Stomach (tissue), 19 donors: ENCODE measurements at places on chromosomes 5 and 9. TPM values are rescaled to one million over a fixed set of nuclear protein-coding genes. Genes with fewer than 3 reads are reported as not detected.

Gene CCDC171
- 26.3 TPM for total RNA-seq

Gene PCDHGA3
- 6.7 TPM for total RNA-seq

Gene NEUROG1
- not detected for total RNA-seq

Gene SGTB
- not detected for total RNA-seq

Gene ANKRD33B
- total RNA-seq: 2.8 TPM

Gene SLC22A4
- 24.5 TPM for total RNA-seq

Gene FCHO2
- 46.1 TPM for total RNA-seq

Gene UBE2D2
- total RNA-seq: 92.4 TPM

Gene CCIN
- total RNA-seq: 1.3 TPM

Gene RXFP3
- not detected for total RNA-seq

Gene SLC46A2
- not detected for total RNA-seq

Gene C5orf22
- 12.8 TPM for total RNA-seq

Gene PCDHGA9
- total RNA-seq: 10.1 TPM

Gene CCDC152
- 1.5 TPM for total RNA-seq

Gene EGFLAM
- not detected for total RNA-seq

Gene TDRD7
- 9.6 TPM for total RNA-seq

Gene DMRTA1
- total RNA-seq: 6.1 TPM

Gene ALG2
- total RNA-seq: 28.0 TPM

Gene ZNF462
- 4.9 TPM for total RNA-seq

Gene PKD2L2
- not detected for total RNA-seq

Gene GPX3
- total RNA-seq: 387 TPM

Gene ZDHHC11B
- total RNA-seq: 11.7 TPM

Gene NFIB
- 533 TPM for total RNA-seq

Gene XRCC4
- 12.3 TPM for total RNA-seq

Gene PCDHA3
- total RNA-seq: under 0.01 TPM

Gene FAXDC2
- total RNA-seq: 160 TPM

Gene CETN3
- not detected for total RNA-seq

Gene EGFL7
- 59.6 TPM for total RNA-seq

Gene HMCN2
- total RNA-seq: 1.7 TPM

Gene SLC36A3
- not detected for total RNA-seq

Gene SLC4A9
- not detected for total RNA-seq

Gene STPG3
- total RNA-seq: not detected

Gene PRLR
- 33.2 TPM for total RNA-seq

Gene FOXD4L3
- not detected for total RNA-seq

Gene PCDHB8
- not detected for total RNA-seq

Gene LAMC3
- total RNA-seq: 4.0 TPM

Gene PAEP
- total RNA-seq: not detected

Gene LCNL1
- total RNA-seq: not detected

Gene COL27A1
- 21.1 TPM for total RNA-seq

Gene SLC25A2
- total RNA-seq: 0.43 TPM

Gene PCDHA11
- total RNA-seq: 1.1 TPM

Gene PCDHGB6
- not detected for total RNA-seq

Gene PCDHAC1
- total RNA-seq: not detected

Gene DMRT3
- not detected for total RNA-seq

Gene CATSPER3
- not detected for total RNA-seq

Gene NMUR2
- not detected for total RNA-seq

Gene JMY
- total RNA-seq: 15.6 TPM

Gene MSH3
- 13.5 TPM for total RNA-seq

Gene ANKDD1B
- total RNA-seq: 7.7 TPM

Gene TAF11L5
- not detected for total RNA-seq

Gene HTR4
- total RNA-seq: 17.4 TPM
